ENCODE measurements at places on chromosomes 5 and 9.
A peak's percentile ranks its signal among the peaks of the same experiment; 100 is the strongest.

DNA sequence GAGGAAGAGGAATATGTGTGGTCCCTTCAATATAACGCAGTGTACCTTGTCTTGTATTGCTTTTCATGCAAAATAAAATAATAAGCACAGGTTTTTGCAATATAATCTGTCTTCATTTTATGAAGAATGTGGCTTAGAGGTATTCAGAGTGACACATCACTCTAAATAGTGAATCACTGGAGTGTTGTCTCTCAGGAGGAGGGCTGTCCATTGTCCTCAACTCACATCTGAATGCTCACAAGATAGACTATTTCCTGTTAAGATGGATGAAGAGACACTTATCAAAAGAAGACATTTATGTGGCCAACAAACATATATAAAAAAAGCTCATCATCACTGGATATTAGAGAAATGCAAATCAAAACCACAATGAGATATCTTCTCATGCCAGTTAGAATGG, 1147.5 kb upstream of the C9orf72 start:
- no peak for DNase-seq

DNA sequence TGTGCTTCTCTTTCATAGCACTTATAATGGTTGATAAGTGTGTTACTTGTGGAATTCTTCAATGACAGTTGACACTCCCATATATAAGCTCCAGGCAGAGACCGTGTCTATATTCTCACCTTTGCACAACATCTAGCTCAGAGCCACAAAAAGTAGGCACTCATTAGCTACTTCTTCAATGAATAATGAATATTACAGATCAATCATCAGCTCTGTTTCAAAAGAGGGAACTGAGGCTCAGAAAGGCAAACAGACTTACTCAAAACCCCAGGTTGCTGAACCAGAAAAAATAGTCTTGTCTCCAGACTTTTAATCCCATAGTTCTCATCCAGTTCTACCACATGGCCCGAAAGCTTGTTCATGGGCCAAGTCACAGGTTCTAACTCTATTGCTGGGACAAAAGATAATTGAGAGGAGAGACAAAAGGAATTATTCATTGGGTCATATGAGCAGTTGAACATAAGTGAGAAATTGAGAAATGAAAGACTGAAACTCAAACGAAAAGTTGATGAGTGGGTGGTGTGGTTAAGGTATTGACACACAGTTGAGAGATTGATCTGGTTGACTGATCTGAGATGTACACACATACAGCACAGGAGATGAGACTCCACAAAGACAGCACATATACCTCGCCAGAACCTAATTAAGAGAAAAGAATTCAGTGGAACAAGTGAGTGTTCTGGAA, 381.6 kb downstream of the EFNA5 start:
- no peak for DNase-seq

DNA sequence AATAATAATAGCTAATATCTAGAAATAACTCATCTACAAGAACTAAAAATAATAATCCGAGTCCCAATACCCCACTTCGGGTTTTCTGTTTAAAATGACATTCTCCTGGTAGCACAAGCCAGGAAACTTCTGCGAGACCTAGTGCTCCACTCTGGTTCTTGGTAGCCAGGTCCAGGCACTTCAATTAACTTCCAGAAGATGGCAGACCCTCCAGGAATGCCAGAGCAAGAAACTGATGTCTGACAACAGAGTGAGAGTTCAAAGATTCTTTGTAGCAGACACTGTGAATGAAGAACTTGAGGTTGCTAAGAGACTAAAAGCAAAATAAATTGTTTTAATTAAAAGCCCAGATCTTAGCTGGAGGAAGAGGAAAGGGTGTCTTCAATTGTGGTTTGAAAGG, 1963.3 kb upstream of the CDH9 start:
- no peak for DNase-seq

DNA sequence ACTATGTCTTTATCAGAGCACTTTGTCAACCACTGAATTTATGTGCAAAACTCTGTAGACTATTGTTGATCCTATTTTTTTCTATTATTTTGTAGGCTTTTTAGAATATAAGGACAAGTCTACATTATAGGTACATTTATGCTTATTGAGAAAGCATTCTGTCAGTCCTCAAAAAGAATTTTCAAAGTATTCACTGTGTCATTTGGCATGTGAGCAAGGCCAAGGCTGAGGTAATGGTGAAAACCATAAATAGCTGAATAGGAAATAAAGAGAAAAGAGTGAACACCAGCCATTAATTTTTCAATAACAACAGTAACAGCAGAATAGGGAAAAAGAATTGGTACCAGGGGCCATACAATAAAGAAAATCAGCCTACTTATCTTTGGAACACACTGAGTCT, 21.0 kb downstream of the SKIC3 start:
- DNase-seq: no peak

- no peak for DNase-seq
Observed at GRCh38 chr5:96870094-96871026, 5.9 kb upstream of the ERAP2 start.

DNA sequence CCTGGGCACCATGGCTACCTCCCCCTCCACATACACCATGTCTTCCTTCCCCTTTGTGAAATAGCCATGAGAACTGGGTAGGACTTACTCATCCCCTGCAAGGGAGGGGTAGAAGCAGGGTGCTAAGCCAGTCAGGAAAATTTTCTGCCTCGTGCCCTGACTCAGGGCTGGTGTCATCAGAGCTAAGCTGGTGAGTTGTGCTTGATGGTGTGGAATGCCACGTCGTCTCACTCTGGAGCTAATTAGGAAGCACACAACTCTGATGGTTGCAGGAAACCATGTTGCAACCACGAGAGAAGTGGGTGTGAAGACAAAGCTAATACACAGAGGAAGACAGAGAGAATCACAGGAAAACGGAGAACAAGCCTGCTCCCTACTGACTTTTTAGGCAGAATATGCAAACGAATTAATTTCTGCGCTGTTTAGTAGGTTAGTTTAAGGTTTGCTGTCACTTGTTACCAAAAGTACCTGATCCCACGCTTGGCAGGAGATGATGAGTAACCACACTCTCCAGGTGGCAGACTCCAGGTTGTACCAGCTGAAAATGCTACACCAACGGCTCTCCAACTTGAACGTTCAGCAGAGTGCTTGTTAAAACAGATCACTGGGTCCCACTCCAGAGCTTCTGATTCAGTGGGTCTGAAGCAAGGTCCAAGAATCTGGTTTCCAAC, 54.5 kb downstream of the STK10 start:
- DNase-seq: peak; percentile 40

- DNase-seq: no peak
Observed at GRCh38 chr5:91332267-91333045, 50.7 kb downstream of the ARRDC3 start.

- no peak for DNase-seq
Observed at GRCh38 chr5:124962111-124962510, 215.7 kb upstream of the ZNF608 start.

DNA sequence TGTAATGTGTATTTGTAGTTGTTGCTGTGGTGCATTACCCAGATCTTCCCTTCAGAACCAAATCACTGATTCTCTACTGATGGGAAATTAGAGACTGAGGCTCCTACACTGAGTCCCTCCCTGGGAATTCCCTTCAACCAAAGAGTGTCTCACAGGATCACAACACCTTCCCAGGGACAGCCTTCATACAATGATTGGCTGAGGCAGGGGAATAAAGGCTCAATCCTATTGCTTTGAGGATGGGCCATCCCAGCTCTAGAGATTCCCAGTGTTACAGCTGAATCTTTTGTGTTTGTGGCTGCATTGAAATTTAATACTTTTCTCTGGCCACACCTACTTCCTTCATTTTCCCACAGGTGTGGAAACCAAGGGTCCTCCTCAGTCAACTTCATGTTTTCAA, 96.4 kb upstream of the ELL2 start:
- no peak for DNase-seq

DNA sequence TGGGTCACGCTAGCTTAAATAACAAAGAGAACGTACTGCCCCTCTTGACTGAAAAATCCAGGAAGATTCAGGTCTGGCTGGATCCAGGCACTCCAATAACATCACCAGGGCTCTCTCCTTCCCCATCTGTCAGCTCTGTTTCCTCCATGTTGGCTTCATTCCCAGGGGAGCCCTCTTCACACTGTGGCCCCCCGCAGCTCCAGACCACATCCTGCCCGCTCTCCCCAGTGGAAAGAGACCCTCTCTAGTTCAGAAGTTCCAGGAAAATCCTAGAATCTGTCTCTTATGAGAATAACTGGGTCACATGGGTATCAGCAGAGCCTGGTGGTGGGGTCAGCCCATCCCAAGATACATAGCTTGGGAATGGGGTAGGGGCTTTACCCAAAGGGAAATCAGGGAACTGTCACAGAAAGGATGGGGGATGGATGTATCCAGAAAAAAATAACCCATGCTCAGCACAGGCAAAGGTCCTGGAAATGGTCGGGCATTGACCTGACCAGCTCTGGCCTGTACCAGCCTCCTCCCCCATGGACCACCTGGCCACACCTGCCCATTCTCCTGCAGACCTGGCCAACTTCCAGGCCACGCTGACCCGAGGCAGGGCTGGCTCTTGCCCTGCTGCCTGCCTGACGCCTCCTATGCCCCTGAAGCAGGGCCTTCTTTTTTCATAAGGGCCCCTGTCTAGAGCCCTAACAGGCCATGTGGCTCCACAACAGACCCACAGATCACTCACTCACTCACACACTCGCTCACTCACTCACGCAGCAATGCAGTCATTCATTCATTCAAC, 65.9 kb downstream of the COL23A1 start:
- DNase-seq: no peak

DNA sequence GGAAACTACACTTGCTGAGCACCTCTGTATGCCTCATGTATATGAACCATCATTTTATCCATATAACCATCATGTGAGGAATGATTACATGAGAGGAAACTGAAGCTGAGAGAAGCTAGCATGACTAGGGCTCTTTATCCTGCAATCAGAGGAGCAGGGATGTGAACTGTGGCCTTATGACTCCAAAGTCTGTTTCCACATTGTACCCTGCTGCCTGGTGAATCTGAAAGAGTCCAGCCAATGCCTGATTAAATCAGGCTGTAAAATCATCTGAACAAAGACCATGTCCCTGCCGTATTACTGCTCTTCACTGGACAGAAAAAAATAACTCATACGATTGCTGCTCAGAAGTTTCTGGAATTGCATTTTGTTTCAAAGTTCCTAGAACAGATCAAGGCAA, 67.0 kb downstream of the LPAR1 start:
- DNase-seq: no peak

GRCh38 chr5:104053353-104053649, 490.7 kb upstream of the NUDT12 start:
- DNase-seq: no peak

- no peak for DNase-seq
Observed at GRCh38 chr5:90477073-90477472, 2.4 kb downstream of the POLR3G start.

- DNase-seq: no peak
Observed at GRCh38 chr9:137589441-137590122, 730 bp downstream of the ZMYND19 start.

GRCh38 chr5:38403406-38403805, 145.0 kb downstream of the EGFLAM start:
- no peak for DNase-seq

GRCh38 chr5:9337928-9338595, 207.8 kb downstream of the SEMA5A start:
- no peak for DNase-seq

- DNase-seq: no peak
Observed at GRCh38 chr9:129867136-129868022, 32.1 kb downstream of the USP20 start.

DNA sequence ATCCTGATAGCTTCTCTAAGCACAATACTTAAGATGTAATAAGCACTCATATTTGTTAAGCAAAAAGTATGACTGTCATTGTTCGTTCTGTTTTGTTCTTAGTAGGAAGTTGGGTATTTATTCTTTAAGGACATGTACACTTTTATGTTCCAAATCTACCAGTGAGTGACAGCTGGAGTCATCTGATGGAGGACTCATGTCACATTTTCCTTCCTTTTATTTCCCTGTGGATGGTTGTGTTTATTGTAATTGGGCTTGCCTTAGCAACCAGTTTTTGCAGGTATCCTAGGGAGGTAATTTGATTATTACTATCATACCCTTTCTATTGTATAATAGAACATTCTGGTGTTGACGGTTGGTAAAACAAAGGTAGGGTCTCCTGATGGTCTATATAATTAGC, 145.7 kb downstream of the ZSWIM6 start:
- DNase-seq: no peak

GRCh38 chr9:16369427-16369826, 501.0 kb downstream of the BNC2 start:
- no peak for DNase-seq

DNA sequence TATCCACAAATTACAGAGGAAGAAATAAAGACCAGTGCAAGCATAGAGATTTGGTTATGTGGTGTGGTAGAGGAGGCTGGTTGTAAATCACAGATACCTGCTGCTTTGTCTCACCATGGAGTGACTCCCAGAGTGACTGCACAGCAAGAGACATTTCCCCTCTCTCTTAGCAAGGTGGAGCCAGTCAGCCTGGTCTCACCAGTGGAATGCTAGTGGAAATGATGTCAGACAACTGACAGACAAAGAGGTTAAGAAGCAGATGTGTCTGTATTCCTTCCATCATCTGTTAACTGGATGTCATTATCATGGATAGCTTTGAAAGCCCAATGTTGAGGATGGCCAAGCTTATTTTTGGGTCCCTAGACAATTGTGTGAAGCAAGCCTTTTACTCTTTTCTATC, 509.4 kb upstream of the SEMA6A start:
- no peak for DNase-seq

DNA sequence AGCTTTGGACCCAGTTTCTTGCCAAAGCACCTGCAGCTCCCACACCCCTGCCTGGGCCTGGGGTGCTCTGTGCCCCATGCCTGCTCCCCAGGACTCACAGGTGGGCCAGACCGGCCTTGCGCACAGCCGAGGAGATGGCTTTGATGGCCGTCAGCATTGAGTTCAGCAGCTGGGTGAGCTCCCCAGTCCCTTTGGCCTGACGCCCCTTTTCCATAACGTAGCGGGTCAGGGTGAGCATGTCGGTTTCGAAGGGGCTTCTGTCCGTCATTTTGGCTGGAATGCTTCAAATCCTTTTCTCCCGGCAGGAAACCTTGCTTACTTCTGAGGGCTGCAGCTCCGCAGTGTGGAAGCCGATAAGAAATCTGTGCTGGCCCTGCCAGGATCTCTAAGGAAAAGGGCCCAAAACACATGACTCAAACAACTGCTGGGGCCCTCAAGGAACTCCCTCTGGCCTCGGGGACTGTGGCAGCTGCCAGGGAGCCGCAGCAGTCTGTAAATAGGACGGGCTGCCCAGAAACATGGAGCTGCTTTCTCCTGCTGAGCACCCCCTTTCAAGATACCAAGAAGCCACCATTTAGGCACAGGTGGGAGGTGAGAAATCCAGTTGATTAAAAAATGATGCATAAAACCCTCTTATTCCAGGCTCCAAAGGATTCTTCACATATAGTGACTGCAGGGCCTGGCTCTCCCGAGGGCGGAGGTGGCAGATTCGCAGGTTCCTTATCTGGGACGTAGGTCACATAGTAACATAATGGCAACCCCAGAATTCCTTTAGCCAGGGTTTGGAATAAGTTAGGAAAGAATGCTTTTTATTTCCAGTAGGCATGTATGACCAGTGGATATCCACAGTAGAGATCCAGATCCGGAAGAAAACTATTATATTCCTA, at the start of gene FBP2:
TSS of gene FBP2 (minus strand) at position 366 of the 887 bp plus-strand sequence. CDS start at position 268, 98 bp downstream.
- no peak for DNase-seq

DNA sequence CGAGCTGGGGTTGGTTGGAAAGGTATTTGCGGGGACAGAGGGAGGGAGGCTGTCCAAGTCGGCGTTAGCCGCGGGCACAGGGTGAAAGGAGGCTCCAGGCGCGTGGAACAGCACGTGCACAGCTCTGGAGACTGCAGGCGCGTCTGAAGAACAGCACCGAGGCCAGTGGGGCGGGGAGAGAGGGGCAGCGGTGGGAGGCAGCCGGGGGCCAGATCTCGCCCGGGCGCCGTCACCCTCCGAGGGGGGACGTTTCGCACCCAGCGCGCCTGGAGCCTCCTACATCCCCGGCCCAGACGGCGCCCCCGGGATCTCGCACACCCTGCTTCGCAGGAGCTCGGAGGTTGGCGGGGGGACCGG, 79.6 kb downstream of the NTNG2 start:
- DNase-seq: no peak

All from CD4-positive, alpha-beta T cell treated with Interleukin-21 for 1 hour (primary cell).